Activated CD4-positive, alpha-beta T cell treated with anti-CD3 and anti-CD28 coated beads, Interleukin-2, amount 10 ng/mL, durations not matched to agents 7 days and 5 days (primary cell): ENCODE measurements at places on chromosomes 5 and 9.
A peak's percentile ranks its signal among the peaks of the same experiment; 100 is the strongest.

- DNase-seq: no peak
Measured at GRCh38 chr5:1910861-1911772, 28.4 kb upstream of the IRX4 start.

DNA sequence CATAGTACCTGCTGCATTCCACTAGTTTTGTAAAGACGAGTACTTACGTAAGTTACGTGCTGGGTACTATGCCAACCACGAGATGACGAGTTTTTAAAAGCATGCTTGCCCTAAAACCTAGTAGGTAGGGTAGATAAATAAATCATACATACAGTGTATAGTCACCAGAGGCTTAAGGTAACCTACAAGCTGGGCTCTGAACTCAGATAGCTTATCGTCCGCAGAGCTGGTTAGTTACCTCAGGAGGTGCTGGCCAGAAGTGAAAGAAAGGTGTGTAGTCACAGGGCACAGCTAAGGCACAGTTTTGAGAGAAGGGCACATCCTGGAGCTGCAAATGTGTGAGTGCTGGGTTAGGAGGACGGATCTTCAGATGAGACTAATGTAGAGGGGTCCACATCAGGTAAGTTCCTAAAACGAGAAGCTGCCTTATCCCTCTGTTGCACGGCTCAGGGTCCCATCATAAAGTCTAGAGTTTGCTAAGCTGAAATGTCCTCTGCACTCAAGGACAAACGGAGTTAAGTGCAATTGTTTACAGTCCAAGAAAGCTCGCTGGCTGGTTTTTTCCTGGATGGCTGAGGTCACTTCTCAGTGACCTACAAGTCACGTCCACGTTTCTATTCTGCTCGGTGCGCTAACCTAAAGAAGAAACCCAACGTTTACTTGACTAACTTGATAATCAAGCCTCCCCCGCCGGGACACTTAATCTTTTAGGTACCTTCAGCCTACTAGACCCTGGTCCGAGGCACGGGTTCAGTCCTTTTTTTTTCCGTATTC, 1.1 kb upstream of the SNX24 start:
- DNase-seq: no peak

DNA sequence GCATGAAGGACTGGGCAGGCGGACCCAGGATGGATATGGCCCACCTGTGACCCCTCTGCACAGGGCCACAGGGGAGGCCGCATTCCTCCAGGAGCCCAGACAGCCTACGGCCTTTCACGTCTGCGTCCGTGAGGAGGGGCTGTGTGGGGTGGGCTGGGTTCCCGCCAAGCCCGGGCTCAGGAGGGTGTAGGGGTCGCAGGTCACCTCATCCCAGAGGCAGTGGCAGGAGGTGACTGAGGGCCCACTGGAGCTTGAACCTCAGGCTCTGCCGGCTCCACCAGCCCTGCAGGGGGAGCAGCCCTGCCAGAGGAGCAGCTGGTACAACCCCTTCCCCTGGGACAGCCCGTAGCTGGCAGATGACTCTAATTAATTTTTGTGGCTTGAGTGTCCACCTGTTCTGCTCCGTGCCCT, 40.7 kb upstream of the CACNA1B start:
- DNase-seq: no peak

GRCh38 chr5:43193181-43193893, 1.3 kb downstream of the NIM1K start:
- peak; percentile 63 for DNase-seq

DNA sequence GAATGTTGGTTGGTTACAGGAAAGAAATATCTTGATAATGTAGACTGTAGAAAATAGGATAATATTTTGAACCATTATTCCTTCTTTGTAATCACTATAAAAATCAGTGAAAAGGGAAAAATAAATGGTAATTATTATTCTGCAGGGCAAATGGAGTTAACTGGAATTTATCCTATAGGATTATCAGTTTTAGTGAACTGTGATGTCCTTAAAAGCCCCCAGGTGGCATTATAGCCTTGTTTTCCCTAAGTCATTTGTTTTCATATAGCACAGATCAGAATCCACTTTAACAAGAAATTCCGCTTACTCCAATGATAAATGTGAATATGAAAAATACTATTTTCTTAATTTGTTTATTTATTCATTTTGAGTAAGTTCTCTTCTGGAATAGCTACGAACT, 26.2 kb upstream of the WDR41 start:
- DNase-seq: no peak

GRCh38 chr9:90995516-90995915, 193.9 kb downstream of the SYK start:
- DNase-seq: no peak

- DNase-seq: no peak
Measured at GRCh38 chr5:77558266-77558665, 66.2 kb upstream of the WDR41 start.

DNA sequence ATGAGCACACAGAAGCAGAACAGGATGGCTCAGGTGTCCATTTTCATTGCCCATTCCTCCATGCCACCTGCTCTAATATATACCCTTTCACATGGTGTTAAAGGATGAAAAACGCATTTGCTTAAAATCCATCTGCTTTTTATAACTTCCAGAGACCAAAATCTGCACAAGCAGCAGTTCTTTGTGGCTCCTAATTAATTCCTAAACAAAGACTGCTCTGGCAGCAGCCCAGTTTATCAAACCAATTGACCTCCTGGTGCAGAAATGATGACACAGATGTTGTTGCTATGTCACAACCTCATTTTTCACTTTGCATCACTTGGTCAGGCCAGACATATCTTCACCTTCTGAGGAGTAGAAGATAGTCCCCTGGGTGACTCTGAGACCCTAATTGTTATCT, 141.2 kb downstream of the ASTN2 start:
- no peak for DNase-seq

- DNase-seq: no peak
Measured at GRCh38 chr9:7970681-7971330, 171.2 kb upstream of the DMAC1 start.

GRCh38 chr9:124297551-124297901, 39.8 kb downstream of the NEK6 start:
- no peak for DNase-seq

DNA sequence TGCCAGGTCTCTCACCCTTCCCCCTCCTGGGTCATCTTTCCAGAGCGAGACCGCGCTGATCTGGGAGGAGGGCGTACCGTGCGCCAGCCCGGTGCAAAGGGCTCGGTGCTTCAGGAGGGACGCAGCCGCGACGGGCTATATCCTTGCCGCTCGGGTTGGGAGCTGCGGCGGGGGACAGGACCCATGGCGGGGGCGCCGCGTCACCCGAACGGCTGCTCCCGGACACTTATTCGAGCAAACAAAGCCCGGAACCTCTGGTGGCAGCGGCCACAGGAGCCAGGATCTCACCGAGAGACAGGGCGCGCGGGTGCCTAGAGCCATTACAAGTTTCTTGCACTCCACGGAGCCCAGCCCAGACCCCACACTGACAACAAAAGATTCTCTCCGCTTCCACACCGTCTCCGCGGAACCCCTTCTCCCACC, 1.3 kb downstream of the SEMA6A start:
- DNase-seq: no peak

DNA sequence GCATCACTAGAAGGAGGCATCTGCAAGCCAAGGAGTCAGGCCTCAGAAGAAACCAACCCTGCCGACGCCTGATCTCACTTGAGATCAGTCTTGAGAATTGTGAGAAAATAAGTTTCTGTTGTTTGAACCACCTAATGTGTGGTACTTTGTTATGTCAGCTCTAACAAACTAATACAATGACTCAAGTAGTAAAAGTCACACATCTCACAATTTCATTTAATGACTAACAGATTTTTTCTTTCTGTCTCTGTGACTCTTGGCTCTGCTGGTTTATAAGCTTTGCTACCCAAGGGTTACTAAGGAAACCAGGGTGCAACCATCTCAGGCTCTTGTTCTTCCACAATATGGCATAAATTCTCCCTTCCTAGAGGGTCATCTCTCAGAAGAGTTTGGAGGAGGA, 315.8 kb upstream of the GRAMD2B start:
- no peak for DNase-seq
